ENCODE measurements at places on chromosomes 7 and 10. TPM values are rescaled to one million over a fixed set of nuclear protein-coding genes. Genes with fewer than 3 reads are reported as not detected.

DNA sequence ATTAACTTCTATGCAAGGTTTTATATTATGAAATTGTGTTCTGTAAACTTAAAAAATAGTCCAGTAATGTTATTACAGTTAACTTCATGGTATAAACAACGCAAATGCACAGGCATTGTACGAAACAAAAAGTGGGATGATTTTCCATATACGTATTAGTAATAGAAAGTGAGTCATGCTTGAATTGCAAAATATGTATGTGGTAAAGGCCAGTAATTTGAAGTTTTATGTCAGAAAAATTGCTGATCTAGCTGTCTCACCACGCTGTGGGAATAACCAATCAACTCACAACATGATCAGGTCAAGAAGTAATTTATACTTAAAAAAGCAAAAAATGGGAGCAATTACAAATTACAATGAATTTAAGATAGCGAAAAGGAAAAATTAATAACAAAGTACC, 37.0 kb upstream of the GLI3 start:
- DNase-seq: no peak

DNA sequence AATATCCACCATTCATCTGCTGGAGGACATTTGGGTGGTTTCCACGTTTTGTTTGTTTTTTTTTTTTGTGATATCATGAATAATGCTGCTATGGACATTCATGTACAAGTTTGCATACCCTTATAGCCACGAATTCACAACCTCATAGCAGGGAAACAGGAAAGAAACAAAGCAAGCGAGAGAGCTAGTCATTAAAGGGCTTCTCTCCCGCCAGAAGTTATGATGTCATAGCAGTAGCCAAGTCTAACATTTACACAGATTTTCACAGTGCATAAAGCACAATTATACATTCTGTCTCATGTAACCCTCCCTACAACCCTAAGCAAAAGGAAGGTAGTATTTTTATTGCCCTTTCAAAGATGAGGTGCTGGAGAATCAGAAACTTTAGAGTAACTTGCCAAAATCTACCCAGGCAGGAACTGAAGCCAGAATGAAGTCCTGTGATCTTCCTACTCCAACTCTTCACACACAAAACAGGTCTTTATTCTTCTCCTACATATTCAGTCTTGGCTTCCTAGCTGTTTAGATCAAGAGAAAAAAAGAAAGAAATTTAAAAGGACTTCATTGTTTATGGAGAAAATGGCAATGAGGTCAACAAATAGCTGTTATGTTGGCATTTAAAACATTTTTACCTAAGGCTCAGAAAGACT, 33.9 kb upstream of the GPAM start:
- no peak for DNase-seq

GRCh38 chr10:114825513-114826253, 4.1 kb downstream of the FHIP2A start:
- DNase-seq: no peak

GRCh38 chr7:11642276-11642675, 189.7 kb downstream of the THSD7A start:
- DNase-seq: no peak

GRCh38 chr10:110310741-110311140, 6.0 kb upstream of the SMNDC1 start:
- DNase-seq: no peak

DNA sequence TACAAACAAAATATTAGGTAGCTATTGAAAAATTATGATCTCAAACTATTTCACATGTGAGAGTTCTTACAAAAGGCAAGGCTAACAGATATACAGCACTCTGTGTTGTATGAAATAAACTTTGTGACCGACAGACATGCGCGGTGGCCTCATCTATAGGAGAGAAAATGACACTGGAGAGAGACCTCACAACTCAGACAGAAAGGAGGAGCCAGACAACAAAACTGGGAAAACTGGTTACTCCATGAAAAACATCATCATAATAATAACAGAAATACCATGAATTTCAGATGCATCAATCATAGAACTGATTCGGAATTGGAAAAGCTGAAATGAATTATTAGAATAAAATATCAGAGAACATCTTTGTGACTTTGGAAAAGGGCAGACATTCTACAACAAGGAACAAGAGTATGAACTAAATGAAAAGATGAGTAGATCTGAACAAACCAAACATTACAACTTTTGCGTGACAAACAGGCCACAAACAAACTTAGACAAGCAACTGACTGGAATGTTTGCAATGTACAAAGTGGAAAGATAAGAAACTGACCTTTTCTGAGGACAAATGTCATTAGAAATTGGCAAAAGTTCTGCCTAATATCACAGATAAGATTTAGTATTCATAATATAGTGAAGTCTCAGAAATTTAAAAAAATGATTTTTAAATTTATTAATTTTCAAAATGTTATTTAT, 69.3 kb downstream of the TNS3 start:
- no peak for DNase-seq

DNA sequence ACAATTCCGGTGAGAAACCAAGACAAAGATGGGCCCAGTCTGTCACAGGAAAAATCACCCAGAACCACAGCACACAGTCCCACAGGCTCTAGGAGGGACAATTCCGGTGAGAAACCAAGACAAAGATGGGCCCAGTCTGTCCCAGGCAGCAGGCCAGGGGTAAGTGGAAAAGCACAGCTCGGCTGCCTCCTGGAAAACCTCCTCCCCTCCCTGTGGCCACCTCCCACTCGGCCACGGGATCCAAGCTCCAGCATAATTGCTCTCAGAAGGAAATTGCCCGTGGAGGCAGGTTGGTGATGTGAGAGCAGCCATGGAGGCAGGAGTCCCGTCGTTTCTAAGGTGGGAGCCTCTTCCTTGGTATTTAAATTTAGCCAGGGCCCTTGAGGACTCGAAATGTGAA, 95.7 kb downstream of the PLXNA4 start:
- no peak for DNase-seq

DNA sequence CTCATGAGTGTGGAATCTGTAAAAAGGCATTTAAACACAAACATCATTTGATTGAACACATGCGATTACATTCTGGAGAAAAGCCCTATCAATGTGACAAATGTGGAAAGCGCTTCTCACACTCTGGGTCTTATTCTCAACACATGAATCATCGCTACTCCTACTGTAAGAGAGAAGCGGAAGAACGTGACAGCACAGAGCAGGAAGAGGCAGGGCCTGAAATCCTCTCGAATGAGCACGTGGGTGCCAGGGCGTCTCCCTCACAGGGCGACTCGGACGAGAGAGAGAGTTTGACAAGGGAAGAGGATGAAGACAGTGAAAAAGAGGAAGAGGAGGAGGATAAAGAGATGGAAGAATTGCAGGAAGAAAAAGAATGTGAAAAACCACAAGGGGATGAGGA, 207.7 kb downstream of the ZEB1 start:
- DNase-seq: no peak

- no peak for DNase-seq
These were observed 20.0 kb upstream of the GPR146 start for GRCh38 chr7:1024331-1024841.

DNA sequence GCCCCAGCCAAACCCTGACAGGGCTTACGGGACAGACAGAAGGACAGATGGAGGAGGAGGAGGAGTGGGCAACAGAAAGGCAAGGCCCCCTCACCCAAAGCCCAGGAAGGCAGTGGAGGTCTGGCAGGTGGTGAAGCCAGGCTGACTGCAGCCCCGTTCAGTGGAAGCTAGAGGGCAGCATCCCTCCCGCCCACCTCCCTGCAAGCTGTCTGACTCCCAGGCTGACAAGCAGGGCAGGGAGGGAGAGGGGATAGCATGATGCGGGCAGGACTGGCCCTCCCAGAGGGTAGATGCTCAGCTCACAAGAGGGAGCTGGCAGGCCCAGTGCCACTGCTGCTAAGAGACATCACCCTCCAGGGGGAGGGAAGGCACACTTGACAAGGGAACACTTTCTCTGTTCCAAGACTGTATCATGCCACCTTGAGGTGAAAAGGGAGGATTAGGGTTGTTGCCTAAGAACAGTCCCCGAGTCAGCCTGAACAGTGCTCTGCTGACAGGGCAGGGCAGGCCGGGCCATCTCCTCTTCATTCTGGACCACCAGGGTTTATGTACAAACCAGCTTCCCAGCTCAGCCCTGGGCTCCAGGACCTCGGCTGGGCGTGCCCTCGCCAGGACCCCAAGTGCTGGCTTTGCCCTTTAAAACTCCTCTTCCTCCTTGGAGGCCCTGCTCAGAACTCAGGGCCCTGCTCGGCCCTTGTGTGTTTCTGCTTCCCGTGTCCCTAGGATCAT, 61.8 kb downstream of the RASGEF1A start:
- peak; percentile 33 for DNase-seq

- DNase-seq: no peak
These were observed 205.6 kb downstream of the AUTS2 start for GRCh38 chr7:69803699-69804516.

DNA sequence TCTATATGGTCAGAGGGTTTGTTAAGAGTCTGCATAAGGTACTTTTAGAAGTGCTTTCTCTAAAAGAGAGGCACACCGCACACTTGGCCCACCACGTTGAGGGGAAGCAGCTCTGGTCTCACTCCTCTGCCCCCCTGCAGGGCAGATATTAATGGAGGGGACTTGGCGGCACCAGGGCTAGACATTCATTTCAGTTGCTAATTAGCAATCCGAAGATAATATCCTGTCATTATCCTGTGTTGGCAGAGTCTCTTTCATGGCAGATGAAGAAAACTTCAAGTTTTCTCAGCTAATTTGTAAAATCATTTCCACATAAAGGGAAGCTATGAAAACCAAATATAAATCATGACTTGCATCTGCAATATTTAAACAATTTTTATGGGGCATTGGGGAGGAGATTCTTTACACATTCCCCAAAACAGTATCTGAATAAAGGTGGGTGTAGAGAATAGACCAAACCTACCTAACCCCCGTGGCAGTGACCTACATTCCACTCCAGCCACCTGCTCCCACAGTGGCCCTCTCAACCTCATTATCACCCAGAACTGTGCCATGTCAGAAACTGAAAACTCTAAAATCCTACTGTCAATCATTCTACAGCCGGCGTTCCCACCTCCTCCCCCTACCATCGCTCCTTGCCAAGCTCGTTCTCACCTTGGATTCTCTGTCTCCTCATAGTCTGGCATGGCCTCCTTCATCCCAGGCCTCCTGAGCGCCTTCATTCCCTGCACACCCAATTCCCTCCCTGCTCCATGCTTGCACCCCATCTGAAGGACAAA, 54.1 kb upstream of the STK17A start:
- DNase-seq: no peak

GRCh38 chr10:78511324-78512204, 477.9 kb downstream of the RPS24 start:
- no peak for DNase-seq

- DNase-seq: no peak
These were observed 35.3 kb downstream of the SAMD8 start for GRCh38 chr10:75146780-75147179.

GRCh38 chr10:23755556-23755955, 316.7 kb downstream of the OTUD1 start:
- no peak for DNase-seq

GRCh38 chr10:50600286-50600685, 23.5 kb downstream of the SGMS1 start:
- no peak for DNase-seq

DNA sequence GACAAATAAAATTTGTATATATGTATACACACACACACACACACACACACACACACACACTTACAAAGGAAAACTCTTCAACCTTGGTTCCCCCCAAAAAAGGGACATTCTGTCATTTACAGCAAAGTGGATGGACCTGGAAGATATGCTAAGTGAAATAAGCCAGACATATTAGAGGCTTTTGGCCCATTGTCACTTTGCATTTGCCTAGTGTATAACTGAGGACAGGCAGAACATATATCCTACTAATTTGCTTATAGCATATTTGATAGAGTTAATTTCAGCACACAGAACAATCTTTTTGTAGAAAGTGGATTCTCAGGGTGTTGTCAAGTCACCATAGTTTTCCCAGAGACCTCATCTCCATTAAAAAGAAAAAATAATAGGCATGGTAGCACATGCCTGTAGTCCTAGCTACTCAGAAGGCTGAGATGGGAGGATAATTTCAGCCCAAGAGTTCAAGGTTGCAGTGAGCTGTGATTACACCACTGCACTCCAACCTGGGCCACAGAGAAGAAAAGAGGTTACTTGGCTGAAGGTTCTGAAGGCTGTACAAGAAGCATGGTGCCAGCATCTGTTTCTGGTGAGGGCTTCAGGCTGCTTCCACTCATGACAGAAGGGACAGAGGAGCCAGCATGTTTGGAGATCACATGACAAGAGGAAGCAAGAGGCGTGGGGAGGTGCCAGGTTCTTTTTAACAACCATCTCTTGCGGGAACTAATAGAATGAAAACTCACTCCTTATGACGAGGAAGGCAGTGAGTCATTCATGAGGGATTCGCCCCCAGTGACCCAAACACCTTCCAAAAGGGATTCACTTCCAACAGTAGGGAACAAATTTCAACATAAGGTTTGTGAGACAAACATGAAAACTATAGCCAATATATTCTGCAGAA, 135.6 kb downstream of the TMEM168 start:
- no peak for DNase-seq

GRCh38 chr7:112616295-112616694, 135.5 kb downstream of the LSMEM1 start:
- no peak for DNase-seq

DNA sequence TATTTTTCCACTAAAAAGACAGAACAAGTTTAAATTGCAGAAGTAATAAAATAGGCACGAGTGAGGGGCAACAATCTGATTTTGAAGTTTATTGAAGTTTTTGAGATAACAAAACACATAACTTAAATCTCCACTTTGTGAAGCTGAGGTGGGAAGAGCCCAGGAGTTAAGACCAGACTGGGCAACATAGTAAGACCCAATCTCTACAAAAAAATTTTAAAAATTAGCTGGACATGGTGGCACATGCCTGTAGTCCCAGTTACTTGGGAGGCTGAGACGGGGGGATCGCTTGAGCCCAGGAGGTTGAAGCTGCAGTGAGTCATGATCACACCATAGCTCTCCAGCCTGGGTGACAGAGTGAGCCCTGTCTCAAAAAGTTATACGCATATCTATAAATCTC, 11.2 kb downstream of the UPF2 start:
- no peak for DNase-seq

CDC14C gene
- total RNA-seq: not detected

PIP gene
- total RNA-seq: not detected

PON2 gene
- 32.0 TPM for total RNA-seq

IFIT2 gene
- 2.3 TPM for total RNA-seq

NPFFR1 gene
- total RNA-seq: 0.24 TPM

CFAP46 gene
- 1.4 TPM for total RNA-seq

CYP2C19 gene
- not detected for total RNA-seq

FBXL13 gene
- 6.9 TPM for total RNA-seq

RNF148 gene
- total RNA-seq: 2.4 TPM

OPALIN gene
- not detected for total RNA-seq

ZEB1 gene
- total RNA-seq: 23.3 TPM

TMEM213 gene
- total RNA-seq: not detected

All from ovary (tissue), 10 donors.